ENCODE measurements at places on chromosomes 16 and 17.

DNA sequence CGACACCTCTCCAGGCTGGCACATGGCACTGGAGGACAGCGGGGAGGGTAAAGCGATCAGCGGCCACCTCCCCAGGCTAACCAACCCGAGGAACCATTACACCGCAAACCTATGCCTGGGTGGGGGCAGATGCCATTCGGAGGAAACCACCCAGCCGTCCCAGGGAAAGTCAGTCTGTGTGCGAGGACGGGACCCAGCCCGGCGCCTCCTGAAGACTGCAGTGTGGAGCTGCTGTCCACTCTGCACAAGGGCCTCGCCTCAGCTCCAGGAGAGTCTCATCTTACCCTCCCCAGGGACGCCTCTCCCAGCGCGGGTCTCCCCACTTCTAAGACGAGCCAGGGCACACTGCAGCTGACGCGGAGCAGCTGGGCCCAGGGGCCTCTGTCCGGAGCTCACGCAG lies 8.0 kb downstream of the SLC38A10 start:
- no peak for DNase-seq

- DNase-seq, result no peak
Observed at GRCh38 chr16:13130586-13130985, 229.2 kb downstream of the SHISA9 start.

- no peak for DNase-seq
Observed at GRCh38 chr17:73261952-73262675, 434 bp upstream of the CPSF4L start.

DNA sequence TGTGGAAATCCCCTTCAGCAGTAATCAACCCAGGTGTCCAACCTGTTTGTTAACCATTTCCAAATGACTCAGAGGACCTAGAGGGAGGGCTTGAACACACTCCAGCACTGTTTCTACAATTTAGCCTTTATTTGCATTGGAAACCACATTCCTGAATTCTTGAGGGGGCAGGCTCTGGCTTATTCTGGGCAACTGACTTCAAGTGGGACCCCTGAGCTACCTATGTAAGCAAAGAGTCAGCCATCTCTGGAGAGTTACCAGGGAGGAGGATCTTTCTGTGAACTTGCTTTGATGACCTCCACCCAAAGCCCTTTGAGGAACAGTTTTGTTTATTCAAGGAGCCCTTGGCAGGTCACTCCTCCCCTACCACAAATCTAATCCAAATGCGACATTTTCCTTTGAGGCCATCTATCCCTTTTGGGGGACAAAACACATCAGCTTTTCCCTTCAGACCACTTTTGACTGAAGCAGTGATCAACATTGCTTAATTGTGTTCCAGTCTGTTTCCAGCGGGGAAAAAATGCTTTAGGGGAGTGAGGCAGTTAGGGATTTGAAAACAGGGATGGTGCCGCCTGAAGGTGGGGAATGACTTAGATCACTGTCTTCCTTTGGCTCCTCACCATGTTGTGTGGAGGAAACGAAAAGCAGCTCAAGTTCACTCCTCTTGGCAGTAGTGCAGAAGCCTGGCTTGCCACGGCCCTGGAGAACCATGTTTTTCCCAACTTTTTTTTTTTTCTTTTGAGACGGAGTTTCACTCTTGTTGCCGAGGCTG lies 46.2 kb downstream of the TUBD1 start:
- DNase-seq, result no peak

DNA sequence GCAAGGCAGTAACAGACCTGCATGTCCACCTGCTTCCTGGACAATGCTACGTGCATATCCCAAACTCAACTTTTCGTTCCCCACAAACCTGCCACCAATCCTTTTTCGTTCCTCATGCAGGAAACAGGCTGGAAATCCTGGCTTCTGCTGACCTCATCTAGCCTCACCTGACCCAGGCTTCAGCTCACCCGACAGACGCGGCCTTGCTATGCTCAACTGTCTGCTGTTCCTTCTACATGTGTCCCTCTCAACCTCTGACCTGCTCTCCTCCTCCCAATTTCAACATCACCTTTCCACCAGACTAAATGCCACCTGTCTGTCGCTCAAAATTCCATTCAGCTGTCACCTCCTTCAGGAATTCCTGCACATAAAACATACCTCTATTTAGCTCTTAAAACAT lies 44.5 kb downstream of the XPO6 start:
- no peak for DNase-seq

DNA sequence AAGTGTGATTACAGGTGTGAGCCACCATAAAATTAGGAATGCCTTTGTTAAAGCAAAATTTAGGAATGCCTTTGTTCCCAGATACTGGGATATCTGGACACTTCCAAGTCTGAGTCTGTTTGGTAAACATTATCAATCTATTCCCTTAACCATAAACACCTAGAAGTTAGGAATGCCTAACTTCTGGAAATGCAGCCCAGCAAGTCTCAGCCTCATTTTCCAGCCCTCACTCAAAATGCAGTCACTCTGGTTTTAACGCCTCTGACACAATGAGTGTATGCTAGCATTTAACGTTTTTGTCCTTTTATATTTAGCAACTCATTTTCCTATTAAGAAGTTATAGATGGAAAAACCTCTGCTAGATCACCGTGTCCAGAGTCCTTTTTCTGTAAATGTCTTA lies 34.4 kb upstream of the HAS3 start:
- no peak for DNase-seq

GRCh38 chr16:31198207-31198882 lies 4.2 kb downstream of the PYCARD start:
- no peak for DNase-seq

- DNase-seq, result no peak
Observed at GRCh38 chr16:63187638-63188037, 1151.4 kb upstream of the CDH8 start.

DNA sequence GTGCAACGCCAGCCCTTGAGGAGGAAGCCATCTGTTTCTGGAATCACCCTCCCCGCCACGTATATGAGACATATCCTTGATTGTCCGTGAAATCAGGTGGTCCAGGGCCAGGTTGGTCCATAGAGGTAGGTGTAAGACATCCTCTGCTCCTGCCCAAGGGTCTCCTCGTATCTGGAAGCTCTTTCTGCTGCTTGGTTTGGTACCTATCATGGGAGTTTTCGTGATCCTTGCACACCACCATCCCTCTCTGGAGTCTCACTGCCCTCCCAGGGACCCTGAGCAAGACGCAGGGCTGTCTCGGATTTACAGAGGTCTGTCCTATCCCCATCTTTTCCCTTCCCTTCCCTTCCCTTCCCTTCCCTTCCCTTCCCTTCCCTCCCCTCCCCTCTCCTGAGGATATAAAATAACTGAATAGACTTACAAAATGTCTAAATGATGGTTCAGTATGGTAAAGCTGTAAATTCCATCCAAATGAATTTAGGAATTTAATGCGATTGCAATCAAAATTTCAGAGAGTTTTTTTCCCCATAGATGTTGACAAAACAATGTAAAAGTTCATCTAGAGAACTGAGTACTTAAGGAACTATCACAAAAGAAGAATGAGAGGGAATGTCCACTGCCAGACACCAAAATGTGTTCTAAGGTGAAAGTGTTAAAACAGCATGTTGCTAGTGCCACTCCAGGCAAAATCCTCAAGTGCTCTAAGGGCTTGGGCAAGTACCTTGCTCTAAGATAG lies 2.0 kb upstream of the CCDC42 start:
- no peak for DNase-seq

GRCh38 chr16:21646721-21647561 lies 5.5 kb downstream of the IGSF6 start:
- DNase-seq, result peak; percentile 62

DNA sequence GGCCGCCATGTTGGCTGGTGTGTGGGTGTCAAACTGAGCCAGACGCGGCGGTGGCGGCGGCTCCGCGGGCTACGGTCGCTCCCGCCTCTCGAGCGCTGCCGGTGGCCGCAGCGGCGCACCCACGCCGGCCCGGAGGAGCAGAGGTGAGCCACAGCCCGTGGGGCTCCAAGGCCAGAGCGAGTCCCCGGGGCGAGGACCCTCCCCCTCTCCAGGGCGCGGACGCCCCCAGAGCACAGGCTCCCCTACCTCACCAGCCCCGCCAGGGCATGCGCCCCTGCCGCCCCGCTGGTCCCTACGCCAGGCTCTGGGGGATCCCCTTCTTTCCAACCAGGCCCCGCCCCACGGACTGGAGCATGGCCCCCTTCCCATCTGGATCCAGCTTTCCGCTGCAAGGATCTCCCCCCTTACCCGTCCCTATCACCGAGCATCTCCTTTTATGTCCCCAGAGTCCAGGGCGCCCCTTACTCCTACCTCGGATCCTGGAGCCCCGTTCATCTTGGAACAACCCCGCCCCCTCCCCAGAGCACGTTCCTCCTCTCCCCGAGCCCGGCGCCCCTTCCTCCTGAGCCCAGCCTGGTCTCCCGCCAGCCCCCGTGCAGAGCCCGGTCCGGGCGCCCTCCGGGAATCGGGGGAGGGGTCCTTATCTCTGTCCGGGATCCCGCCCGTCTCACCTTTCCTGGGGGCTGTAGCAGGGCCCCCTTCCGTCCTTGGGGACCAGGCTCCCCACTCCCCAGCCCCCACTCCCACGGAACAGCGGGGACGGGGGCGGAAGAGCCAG lies 412 bp downstream of the EPN2 start:
- peak; percentile 35 for DNase-seq

GRCh38 chr17:50181144-50181543 lies 15.3 kb downstream of the SGCA start:
- DNase-seq, result no peak

DNA sequence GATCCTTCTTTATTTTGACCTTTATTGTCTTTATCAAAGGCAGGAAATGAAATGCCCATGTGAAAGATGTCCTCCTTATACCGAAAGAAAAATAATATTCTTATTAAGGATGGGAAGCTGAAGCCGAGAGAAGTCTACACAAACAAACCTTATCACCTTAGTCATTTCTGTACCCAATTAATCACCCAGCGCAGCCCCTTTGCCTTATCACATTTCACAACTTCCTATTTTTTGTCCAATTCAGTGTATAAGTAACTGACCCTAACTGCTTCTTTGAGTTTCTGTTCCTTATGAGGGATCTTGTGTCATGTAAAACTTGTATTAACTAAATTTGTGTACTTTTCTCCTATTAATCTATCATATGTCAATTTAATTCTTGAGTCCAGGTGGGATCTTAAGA lies 16.4 kb upstream of the CCL23 start:
- DNase-seq, result no peak

- DNase-seq, result peak; percentile 91
Observed at GRCh38 chr17:7842380-7843256, 8.6 kb downstream of the KDM6B start.

- DNase-seq, result no peak
Observed at GRCh38 chr16:78436846-78437245, 337.4 kb downstream of the WWOX start.

- DNase-seq, result no peak
Observed at GRCh38 chr16:17382949-17383863, 87.6 kb downstream of the XYLT1 start.

DNA sequence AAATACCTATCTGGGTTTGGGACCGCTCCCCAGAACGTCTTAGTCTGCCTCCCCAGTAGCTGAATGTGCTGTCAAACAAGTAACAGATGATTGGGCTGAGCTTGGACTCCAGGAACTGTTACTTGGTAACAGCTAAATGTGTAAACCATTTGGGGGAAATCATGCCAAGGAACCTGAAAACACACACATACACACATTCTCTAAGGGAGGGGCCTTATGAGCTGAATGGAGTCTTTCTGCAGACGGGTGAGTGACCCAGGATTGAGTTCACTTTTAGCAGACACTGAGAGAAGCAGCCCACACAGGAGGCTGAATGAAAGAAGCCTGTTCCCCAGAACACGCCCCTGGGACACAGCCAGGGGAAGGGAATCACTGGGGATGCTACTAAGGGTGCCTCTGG lies 1.6 kb downstream of the ACLY start:
- no peak for DNase-seq

DNA sequence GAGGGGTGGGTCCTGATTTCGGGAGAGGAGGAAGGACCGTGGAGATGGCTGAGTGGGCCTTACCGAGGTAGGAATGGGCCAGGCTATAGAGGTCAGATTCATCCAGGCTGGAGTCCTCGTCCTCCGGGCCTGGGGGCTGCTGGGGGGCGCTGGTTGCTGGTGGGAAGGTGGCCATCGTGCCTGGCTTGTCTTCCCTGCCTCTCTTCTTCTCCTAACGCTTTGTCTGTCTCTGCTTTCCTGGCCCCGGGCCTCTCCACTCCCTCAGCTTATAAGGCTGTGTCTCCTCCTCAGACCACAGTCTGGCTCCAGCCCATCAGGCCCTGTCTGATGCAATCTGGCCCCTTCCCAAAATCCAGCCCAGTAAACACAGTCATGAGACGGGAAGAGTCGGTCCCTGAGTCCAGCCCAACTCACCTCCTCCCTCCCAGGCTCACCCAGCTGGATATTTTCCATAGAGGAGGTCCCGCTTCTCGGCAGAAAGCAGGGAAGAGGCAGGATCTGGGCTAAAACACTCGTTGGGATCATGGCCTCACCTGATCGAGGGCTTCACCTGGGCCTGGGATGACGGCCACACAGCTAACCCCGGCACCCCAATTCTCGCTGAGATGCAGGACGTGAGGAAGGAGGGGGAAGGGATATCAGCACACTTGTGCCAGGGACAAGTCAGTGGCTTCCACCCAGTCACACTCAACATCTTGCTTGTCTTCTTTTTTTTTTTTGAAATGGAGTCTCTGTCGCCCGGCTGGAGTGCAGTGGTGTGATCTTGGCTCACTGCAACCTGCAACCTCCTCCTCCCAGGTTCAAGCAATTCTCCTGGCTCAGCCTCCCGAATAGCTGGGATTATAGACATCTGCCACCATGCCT lies at the start of gene NUPR1:
Gene NUPR1, minus strand, starts transcription at position 242 of the 864 bp plus-strand sequence. Its CDS starts 67 bp downstream, at position 175.
- no peak for DNase-seq

- no peak for DNase-seq
Observed at GRCh38 chr16:58026705-58027160, 1.2 kb downstream of the MMP15 start.

DNA sequence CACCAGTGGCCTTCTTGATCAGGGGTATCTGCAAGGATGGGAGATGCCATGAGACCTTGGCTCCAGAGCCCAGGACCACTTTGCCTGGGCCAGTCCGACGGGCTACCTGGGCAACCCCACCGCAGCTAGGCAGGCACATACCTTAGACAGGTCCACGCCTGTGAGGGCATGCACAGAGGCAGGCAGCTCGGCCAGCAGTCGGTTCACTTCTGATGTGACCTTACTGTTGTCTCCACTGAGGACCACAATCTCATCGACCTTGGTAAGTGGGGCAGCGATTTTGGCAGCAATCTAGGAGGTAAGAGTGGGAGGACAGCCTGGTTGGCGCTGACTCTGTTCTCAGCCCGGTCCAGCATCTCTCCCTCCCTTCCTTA lies 17.0 kb downstream of the FLOT2 start:
- no peak for DNase-seq

- DNase-seq, result no peak
Observed at GRCh38 chr17:21001813-21002221, 41.0 kb downstream of the USP22 start.

GRCh38 chr17:65433157-65433556 lies 128.3 kb downstream of the AXIN2 start:
- no peak for DNase-seq

- DNase-seq, result no peak
Observed at GRCh38 chr17:76452127-76452659, 759 bp downstream of the UBE2O start.
